Foreskin fibroblast (primary cell): ENCODE measurements at places on chromosomes 2 and 18.

DNA sequence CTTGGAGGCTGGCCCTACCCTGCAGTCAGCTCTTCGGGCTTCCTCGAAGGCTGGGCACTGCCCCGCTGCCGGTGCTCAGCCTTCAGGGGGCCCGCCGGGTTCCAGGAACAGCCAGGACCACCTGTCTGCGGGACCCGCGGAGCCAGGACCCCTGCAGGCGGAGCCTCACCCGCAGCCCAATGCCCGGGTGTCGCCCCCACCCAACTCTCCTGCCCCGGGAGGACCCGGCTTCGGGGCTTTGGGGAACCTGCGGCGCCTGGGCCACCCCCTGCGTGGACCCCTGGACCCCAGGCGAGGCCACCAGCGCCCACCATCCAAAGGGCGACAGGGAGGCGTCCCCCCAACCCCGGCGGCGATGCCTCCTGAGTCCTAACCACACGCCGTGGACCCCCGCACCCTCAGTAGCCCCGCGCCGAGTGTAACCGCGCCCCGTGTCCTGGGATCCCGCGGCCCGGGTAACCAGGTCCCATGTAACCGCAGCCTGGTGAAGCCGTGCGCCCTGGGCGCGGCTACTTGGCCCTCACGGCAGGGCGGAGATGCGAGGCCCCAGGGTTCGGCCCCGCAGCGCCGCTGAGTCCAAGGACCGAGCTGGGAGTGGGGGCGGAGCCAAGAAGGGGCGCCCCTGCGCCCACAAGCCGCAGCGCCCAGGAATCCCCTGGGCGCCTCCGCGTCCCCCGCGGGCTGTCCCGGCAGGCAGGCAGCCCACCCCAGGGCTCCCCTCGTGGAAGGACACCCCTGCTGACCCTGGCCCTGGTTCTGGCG is 11.0 kb upstream of the UBE2F start:
- peak; percentile 31 for DNase-seq

DNA sequence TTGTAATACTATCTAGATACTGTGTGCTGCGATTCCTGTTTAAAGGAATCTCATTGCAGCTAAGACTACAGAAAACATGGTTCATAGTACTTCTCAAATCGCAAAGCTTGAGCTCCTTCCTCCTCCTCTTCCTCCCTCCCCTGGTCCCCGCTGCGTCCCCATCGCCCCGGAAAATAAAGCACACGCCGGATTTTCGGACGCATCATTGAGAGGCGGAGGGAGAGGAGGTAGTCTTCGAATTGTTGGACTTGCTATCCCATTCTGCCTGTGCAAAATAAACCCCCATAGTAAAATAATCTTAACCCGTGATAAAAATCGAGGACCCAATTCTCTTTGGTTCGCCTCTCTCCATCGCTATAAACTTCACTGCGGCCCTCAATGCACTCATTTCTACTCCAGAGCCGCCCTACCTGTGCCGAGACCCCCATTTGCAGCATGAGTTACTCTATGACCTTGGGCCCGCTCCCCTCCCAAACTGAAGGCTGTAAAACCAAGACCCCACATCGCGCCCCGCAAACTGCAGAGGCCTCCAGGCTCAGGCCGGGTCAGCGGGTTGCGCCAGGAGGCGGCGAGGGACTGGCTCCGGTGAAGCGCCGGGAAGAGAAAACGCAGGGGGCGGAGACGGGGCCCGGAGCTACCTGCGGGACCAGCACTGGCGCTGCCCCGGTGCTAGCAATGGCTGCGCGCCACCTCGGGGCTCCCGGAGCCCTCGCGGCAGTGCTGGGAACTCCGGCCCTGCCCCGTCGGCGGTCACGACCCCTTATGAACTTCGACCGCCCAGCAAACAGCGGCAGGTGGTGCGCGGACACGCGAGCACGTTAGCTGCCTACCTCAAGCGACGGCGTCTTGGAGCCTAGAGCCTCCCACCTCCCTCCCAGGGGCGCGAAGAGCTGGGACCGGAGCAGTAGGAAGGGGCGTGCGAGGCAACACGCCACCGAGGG is 649 bp downstream of the ESCO1 start:
- DNase-seq: peak; percentile 20

DNA sequence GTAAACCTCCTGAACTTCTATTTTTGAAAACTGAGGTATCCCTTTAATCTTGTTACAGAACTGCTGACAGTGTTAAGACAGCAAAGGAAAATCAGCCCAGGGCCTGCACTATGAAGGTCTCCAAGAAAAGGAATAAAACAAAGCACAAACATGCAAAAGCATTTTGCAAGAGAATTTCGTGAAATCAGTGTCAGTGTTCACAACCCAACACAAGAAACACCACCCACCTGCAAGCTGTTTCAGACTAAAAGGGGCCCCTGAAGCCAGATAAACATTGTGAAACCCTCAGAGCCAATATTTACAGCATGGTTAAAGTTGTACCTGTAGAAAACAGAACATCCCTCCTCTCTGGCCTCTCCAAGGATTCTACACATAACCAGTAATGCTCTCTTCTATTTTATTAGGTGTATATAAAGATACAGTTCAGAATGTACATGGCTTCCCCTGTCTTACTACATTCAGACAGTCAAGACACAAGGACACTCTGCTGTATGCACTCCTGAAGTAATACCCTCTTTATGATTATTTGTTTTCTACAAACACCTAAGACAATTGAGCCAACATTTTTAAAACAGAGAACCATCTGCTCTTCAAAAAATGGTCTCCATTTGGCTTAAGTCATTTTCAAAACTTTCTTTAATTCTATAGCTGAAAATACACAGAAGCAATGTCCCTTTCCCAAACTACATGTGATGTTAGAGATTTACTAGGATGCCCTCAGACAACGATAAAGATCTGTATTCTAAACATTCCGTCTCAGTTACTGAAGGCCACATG is 149.5 kb upstream of the ZFP36L2 start:
- no peak for DNase-seq

DNA sequence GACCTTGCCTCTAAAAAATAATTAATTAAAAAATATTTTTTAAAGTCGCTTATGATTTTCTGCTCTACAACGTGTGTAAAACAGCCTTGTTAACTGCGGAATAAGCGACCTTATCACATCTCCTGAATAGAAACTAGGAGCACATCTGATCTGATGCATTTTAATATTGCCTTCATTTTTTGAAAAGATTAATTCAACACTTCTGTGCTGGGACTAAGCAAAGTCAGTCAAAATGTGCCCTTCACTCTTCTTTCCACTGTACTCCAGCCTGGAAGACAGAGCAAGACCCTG is 12.6 kb downstream of the CLEC4F start:
- DNase-seq: no peak

DNA sequence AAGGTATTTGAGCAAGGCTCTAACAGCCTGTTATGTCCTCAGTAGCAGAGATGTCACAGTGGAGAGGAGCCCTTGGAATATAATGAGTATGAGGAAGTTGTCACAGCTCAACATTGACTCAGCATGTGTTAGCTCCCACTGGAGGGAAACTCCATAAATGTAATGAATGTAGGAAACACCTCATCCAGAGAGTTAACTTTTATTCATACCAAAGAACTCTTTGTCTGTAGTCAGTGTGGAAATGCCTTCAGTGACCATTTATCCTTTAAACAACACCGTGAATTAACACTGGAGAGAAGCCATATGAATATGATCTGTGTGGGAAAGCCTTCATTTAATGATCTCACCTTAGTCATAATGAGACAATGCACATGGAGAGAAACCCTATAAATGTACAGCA is 59.7 kb downstream of the CYP1B1 start:
- DNase-seq: peak; percentile 36
